Keratinocyte (primary cell): ENCODE measurements at places on chromosomes 5 and 9.

DNA sequence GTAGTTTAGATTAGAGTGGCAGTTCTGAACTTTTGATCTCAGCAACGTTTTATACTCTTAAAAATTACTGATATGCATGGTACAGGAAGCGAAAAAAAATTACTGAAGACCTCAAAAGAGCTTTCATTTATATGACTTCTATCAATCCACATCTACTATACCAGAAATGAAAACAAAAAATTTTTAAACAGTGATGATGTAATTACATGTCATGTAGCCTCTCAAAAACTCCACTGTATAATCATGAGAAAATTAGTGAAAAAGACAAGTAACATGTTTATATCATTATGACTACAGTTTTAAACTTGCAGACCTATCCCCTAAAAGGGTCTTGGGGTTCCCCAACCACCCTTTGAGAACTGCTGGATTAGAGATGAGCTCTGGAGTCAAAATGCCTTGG lies 9.3 kb downstream of the DNAJC18 start:
- no peak for DNase-seq

DNA sequence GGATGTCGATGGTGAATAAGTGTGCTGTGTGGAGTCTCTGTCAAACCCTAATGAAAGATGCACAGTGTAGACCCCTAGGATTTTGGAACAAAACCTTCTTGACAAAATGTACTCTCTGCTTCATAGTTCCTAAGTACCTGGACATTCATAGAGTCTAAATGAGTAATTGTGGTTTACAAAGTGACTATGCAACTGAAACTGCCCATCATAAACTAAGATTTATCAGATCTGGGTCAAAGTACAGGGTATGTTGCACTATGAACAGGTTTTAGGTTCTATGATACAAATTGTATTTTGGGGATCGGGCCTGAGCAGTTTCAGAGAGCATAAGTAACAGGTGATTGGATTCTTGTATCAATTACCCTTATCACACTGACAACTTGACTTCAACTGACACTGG lies 79.4 kb downstream of the LURAP1L start:
- no peak for DNase-seq

- no peak for DNase-seq
These were observed 126.5 kb upstream of the ABCA1 start for GRCh38 chr9:105054491-105054890.

- no peak for DNase-seq
These were observed 36.6 kb downstream of the FAM240B start for GRCh38 chr9:38683336-38683735.

GRCh38 chr5:68928617-68929302 lies 165.1 kb upstream of the SLC30A5 start:
- DNase-seq, result no peak

DNA sequence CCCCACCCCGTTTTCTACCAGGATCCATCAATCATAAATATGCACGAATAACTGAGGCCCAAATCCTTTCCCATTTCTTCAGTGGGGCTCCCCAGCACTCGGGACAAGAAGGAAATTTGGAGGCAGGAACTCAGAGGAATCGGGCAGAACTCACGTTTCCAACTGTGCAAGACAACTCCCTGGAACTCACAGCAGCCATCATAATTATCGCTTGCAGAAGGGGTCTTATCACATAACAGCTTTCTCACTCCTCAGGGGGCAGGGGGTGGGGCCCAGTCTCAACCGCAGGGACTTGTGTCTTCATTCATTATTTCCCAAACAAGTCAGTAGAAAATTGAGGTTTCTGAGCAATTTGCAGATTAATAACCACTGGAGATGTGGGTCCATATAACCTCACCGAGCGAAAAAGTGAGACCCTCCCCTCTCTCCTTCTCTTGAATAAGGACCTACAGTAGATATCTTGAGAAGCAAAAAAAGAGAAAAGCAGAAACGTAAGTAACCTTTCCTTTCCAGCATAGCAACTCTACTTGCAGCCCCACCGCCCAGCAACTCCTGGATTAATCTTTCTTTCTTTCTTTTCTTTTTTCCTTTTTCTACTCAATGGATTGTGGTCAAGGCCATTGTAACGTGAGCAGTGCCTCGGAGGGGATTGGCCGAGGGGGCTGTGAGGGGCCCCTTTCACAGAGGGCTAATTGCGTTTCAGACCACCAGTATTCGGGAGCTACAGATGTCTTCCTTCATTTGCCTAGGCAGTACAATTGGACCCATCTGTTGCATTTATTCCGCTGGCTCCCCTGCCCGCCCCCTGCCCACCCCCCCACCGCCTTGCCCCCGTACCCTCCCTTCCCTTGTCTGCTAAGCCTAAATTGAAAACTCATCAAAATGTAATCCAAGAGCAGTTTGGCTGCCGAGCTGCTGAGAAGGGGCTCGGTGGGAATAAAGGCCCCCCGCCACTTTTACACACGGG lies 24.7 kb upstream of the TIFAB start:
- DNase-seq, result no peak

GRCh38 chr5:121962347-121962670 lies 534 bp downstream of the SRFBP1 start:
- no peak for DNase-seq

- DNase-seq, result no peak
These were observed 47.0 kb upstream of the SELENOP start for GRCh38 chr5:42858687-42859086.

DNA sequence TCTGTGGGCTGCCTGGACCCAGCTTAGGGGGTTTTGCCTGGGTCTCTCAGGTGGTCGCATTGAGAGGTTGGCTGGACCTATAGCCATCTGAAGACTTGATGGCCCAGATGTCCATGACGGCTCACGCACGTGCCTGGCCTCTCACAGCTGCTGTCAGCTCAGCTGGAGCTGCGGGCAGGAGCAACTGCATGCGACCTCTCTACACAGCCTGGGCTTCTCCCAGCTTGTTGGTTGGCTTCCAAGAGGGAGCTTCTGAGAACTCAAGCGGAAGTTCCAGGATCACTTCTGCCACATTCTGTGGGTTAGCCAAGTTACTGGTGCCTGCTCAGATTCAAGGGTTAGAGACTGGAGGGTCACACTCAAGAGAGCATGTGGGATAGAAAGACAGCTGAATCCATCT lies 99.2 kb downstream of the DAPK1 start:
- no peak for DNase-seq

DNA sequence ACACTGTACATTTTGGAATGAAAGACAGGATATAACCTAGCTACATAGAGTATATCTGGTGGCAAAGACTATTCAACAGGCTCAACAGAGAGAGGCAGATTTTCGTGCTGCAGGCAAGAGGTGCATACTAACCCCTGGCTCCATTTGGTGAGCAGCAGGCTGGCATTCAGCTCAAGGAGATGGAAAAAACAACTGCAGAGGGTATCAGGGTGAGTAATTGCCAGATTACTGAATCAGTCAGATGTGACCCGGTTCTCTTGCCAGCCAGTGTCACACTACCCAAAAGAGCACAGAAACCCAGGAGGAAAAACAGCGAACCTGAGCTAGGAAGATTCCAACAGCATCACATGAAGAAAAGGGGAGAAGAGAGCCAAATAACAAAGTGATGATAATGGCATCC lies 130.4 kb upstream of the PRLR start:
- no peak for DNase-seq

DNA sequence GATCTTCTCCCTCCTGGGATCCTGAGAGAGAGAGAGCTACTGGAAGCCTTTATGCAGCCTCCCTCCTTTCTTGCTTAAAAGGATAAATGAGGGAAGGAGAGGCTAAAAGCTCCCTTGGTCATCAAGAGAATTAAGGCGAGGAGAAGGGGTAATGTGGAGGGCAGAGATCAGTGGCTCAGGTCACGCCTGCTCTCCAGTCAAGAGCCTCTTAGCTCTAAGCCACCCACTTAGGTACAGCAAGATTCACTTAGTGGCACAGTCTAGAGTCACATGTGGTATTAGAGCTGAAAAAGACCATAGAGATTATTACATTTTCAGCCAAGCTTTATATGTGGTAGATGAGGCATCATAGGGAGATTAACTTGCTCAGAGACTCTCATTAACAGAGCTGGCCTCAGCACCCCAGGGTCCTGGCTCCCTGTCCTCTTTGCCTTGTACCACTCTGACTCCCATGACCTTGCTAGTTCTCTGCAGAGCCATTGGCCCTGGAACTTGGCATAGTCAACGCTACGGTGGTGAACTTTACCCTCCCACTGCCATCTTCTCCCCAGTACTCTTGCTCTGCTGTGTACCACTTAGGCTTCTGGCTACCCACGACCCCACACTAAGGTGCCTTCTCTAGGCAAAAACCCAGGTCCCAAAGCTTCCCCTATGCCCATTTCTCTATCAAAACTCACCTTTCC lies 37.6 kb downstream of the MFAP3 start:
- DNase-seq, result no peak

DNA sequence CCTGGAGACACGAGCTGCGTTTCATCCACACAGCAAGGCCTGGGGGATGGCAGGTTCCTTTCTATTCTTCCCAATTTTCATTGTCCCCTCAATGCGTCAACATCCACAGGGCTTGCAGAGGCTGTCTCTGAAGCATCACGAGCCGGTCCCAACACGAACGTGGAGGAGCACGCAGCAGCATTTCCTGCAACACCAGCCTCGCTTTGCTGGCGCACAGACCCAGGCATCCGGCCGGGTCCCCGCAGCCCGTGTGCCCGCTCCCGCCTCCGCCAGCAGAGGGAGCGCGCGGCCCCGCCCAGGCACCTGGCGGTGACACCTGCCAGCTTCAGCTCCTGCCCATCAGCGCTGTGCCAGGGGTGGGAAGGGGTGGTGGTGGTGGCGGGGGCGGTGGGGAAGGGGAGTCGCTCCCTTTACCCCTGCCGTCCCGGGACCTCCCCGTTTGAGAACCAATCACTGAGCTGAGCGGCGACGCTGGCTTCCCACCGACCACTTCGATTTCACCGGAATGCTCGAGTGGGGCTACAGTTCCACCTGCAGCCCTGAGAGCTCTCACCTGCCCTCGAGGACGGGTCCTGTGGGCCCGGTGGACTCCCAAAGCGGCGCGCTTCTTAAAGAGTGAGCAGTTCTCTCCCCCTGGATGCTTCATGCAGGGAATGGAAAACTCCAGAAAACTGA lies 464.5 kb downstream of the ICE1 start:
- DNase-seq, result no peak

GRCh38 chr5:24472518-24472917 lies 172.3 kb downstream of the CDH10 start:
- DNase-seq, result no peak

GRCh38 chr5:24045046-24045445 lies 537.6 kb downstream of the PRDM9 start:
- DNase-seq, result no peak

DNA sequence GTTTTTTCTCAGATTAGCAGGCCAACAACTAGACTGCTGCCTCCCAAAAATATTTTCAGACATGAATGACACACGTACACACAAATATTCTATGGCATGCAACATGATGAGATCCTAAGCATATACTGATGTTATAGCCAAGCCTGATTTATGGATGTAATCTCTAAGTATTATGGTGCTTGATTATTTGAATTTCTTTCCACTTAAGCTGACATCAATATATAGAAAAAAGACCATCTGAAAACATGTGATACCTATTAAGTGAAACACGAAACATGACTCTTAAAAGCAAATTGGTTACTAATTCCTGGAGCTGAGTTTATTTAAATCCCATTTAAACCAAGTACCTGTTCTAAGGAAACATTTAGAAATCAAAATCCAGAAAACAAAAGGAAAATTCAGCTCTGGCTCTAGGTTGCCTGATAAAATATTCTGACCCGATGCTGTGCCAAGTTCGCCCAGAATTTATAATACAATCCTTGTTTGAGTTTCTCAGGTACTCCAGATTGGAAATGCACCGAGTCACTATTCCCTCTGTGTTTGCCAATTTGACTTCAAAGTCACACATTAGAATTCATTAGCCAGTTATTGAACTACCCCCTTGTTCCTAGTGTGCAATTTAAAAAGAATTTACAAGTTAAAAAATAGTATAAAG lies 548.6 kb downstream of the CSNK1G3 start:
- DNase-seq, result no peak

GRCh38 chr9:107208121-107208520 lies 75.0 kb upstream of the RAD23B start:
- DNase-seq, result no peak

DNA sequence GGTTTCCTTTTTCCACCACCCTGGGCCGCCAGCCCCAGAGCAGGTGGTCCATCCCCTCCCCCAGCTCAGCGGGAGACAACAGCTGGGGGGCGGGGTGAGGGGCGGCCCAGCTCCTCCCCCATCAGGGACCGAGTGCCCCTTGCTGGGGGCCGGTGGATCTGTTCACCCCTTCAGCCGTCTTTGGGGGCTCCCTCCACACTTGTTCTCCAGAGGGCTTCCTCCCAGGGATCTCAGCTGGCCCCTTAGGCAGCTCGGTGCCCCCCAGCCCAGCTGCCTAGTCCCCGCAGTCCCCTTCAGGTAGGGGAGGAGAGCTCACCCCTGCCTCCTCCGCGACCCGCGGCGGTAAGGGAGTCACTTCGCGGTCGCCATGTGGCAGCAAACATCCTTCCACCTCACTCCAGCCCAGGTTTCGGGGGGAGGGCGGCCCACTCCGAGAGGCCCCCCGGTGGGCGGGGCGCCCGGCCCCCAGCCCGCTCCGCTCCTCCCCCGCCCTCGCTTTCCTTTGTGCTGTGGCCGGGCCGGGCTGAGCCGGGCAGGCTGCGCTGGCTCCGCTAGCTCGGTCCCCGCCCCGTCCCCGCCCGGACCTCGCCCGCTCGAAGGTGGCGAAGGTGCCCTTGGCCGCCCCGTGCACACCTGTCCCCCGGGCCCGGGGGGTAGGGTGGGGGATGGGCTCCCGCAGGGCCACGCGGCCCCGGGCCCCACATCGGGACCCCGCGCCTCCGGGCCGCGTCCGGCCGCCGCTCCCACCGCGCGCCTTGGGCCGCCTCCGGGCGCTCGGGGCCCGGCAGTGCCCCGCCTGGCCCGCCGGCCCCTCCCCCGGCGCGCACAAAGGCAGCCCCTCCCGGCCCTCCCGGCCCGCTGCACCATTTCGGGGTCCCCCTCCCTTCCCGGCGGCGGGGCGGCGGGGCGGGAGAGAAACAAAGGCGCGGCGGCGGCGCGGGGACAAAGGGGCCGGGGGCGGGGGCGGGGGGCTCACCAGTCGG lies 683 bp downstream of the DBN1 start:
- no peak for DNase-seq

DNA sequence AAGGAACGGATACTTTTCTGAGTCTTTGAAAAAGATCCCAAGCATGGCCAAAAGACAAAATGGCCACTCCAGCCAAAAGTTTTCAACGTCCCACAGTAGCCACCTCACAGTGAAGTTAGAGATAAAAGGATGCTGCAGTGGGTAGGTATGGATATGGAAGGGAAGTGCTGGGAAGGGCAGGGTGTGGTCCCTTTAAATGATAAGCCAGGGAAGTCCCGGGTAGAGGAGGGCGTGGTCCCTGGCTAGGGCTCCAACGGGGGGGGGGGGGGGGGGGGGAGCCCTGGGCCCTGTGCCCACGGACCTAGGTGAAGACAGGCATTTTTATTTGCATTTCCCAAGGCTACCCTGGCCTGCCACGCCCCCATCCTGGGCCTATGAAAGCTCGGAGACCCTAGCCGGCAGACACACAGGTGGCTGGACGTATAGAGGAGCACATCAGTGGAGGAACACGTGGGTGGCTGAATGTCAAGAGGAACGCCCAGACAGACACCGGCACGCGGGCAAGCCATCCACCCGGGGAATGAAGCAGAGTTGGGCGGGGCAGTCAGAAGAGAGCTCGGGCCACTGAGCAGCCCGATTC lies 306.7 kb downstream of the NFIB start:
- DNase-seq, result no peak
